Skin of body (tissue), 3 donors: ENCODE measurements at places on chromosomes 6 and 20. TPM values are rescaled to one million over a fixed set of nuclear protein-coding genes. Genes with fewer than 3 reads are reported as not detected.

Gene CLPSL2
- total RNA-seq = not detected

Gene SCRT2
- not detected for total RNA-seq

Gene SYTL3
- 2.7 TPM for total RNA-seq

Gene XKR7
- not detected for total RNA-seq

Gene C20orf204
- total RNA-seq = 0.39 TPM

Gene POLR1C
- total RNA-seq = 23.5 TPM

Gene CALHM5
- total RNA-seq = 4.6 TPM

Gene ADGRG6
- total RNA-seq = 43.5 TPM

Gene KIFC1
- total RNA-seq = 9.5 TPM

Gene RSPO3
- total RNA-seq = 8.6 TPM

Gene DLL1
- total RNA-seq = 11.2 TPM

Gene PNPLA1
- 4.2 TPM for total RNA-seq

DNA sequence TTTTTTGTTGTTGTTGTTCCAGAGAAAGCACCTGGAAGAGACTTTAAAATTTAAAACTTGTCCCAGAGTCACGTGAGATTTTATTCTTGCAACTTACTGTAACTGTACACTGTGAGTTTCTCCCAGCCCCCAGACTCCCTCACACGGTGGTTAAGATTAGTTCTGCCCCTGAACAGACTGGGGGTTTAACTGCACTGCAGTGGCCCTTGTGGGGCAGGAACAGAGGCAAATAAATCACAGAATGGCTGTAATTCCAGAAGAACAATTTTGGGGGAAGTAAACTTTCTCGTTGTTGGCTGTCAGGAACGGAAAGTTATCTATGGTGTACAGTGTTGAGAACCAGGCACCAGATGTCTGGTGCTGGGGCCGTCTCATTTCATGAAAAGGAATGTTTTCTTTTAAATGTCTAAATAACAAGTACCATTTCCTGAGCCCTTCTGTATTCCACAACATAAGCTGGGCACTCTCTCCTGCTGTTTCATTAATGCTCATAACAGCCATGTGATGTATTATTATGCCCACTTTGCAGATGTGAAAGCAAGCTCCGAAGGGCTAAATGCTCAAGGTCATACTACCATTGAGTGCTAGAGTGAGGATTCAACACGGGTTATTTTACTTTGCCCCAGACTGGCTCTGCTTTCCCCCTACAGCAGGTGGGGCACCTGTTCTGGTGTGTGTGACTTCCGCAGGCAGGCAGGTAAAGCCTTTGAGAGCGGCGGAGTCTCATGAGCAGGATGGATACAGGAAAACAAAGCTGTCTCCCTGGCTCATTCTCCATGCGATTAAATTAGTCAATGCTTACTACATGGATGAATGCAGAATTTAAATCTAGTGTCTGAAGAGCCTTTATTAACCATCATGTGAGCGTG, 30.5 kb downstream of the CNKSR3 start:
- DNase-seq = peak; percentile 67

GRCh38 chr6:65289491-65289890, 417.5 kb downstream of the EYS start:
- DNase-seq = no peak

DNA sequence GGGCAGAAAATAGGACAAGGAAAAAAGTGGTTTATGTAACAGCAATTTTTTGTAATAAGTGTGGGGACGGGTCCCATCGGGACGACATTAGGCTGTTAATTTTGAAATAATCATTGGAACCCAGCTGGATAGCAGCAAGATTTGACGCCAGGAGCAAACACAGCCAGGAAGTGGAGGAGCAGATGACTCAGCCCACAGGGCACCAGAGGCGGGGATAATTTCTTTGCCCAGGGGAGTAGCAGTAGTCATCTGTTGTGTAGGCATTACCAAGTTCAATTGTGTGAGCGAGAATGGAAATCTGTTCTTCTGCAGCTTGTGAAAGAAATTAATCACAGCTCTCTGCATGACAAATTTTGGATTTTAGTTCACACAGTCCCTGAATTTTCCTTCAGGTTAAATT, 22.6 kb upstream of the RIN2 start:
- peak; percentile 50 for DNase-seq

DNA sequence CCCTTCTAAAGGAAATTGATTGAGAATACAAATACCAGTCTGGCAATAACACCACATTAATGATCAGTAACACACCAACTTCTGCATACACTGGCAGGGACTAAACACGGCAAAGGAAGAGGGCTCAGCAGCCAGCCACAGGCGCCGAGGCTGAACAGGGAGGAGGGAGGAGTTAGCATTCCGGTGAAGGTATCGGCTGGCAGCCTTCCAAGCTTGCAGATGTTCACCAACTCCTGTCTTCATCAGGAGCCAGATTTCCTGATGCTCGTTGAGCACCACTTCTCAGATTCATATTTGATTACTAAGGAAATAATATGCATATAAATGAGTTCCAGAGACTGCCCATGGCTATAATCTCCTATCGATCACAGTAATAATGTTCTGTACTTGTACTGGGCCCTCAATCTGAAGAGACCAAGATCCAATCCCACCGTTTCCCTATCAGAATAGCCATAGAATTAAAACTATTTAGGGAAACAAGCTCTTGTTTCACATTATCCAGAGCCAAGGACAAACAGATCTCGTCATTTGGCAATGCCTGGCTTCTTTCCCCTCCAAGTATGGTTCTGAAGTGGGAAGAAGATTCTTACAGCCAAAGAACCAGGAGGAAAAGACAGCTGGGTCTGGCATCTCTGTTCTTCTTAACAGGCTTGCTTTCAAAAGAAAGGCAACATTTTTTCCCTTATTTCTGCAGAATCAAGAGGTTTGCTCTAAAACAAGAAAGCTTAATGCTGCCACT, 42.2 kb downstream of the GFOD1 start:
- peak; percentile 24 for DNase-seq

DNA sequence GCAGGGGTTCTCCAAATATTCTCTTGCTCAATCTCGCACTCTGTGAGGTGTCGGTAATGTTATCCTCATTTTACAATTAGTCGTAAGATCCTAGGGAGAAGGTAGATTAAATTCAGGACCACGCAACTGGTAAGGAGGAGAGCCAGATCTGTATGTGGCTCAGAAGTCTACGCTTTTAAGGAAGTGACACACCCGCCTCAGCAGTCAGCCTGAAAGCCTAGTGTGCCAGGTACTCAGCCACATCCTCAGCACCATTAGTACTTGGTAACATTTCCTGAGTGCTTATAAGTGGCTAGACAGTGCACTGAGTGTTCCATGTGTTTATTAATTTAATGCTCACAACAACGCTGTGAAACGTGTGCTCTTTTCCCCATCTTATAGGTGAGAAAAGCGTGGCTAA, 63.7 kb downstream of the DHX35 start:
- DNase-seq = no peak

DNA sequence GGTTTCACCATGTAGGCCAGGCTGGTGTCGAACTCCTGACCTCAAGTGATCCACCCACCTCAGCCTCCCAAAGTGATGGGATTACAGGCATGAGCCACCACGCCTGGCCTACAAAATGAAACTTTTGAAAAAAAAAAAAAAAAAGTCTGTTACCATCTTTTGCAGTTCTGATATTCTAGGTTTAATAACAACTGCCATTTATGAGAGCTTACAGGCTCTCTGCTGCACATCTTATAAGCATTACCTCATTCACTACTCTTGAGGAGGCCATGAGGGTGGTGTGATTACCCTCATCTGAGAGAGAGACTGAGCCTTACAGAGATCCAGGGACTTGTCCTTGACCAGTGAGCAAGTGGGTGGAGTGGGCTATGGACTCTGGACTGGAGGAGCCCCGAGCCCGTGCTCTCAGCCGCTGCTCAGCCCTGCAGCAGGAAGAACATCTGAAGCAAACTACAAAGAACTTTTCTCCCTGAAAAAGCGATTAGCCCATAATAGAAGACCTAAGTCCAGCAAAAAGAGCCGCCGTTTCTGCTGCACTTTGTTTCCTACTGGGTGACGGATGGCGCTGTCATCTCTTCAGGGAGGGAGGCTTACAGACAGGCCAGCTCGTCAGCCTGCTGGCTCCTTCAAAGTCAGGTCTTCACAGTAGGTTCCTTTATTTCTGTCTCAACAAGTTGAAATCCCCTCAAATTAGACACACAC, 119.8 kb upstream of the AKAP12 start:
- DNase-seq = no peak

- DNase-seq = no peak
Observed at GRCh38 chr6:113449051-113449450, 408.1 kb upstream of the MARCKS start.

GRCh38 chr6:139640448-139640847, 266.0 kb upstream of the CITED2 start:
- DNase-seq = no peak

DNA sequence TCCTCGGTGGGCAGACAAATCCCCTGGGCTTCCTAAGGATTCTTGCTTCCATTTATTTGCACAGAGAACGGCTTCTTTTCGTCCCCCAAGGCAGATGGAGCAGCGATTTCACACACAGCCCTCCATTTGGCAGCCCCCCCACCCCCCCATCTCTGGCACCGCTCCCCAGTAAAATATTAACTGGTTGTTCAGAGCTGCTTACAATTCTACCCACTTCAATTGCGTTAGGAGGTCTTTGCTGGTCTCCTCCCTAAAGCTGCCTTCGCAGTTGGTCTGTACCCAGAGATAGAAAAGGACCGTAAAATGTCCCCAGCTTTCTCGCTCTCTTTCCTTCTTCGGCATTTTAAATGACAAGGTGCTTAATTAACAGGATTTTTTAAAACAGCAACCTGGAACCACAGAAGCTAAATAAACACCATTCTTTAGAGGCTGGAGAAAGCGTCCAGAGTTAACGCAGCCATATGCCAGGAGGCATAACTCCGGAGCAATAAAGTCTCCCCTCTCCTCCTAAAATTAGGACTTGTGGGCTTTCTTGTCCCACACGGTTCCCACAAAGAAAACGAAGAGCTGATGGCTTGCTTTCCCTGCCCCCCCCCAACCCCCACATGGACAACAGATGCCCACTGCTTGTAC, 1.7 kb upstream of the ZMYND8 start:
- DNase-seq = no peak

- DNase-seq = peak; percentile 20
Observed at GRCh38 chr20:19786311-19786710, 28.3 kb downstream of the RIN2 start.

GRCh38 chr6:132484680-132485018, 28.3 kb downstream of the STX7 start:
- DNase-seq = no peak

- DNase-seq = no peak
Observed at GRCh38 chr6:44837741-44838140, 450.2 kb downstream of the CDC5L start.

DNA sequence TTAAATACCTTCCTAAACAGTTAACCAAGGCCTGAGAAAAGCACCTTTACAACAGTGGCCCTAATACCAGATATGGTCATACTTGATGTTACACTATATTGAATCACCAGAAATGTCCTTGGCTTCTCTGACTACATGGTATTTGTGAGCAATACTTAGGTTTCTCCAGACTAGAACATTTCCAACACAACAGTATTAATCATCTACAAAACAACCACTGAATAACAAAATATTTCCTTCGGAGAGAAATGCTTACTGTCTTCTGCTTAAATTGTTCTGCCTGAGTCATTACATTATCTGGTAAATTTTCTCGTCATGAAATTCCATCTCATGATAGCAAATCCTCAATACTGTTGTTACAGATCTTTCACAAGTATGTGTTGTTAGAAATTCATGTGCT, 252.9 kb upstream of the RUNX2 start:
- no peak for DNase-seq

DNA sequence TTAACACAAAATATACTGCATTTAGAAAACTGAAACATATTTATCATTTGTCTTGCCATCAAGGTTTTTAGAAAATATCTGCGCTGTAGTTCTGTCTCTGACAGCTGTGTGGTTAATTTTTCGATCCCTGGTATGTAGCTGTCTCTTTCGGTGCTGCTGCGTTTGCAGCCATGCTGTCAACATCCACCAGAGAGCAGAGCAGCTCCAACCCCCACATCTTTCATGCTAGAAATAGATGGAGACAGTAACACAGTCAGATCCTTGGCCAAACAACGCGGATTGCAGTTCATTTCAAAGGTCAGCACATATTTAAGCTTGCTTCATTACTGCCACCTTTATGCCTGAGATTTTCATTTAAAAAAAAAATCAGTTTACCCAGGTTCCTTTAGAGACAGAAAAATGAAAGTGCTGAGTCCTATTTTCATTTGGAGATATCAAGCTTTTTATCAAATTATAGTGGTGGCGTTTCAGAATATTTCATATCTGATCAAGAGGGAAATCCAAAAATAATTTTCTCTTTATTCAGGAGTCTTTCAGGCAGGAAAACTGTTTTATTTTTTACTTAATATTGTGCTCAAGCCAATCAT, 157.7 kb upstream of the MMS22L start:
- DNase-seq = peak; percentile 2

- DNase-seq = no peak
Observed at GRCh38 chr6:110852773-110853172, 21.8 kb upstream of the AMD1 start.

GRCh38 chr6:4506223-4506622, 270.0 kb upstream of the CDYL start:
- no peak for DNase-seq

DNA sequence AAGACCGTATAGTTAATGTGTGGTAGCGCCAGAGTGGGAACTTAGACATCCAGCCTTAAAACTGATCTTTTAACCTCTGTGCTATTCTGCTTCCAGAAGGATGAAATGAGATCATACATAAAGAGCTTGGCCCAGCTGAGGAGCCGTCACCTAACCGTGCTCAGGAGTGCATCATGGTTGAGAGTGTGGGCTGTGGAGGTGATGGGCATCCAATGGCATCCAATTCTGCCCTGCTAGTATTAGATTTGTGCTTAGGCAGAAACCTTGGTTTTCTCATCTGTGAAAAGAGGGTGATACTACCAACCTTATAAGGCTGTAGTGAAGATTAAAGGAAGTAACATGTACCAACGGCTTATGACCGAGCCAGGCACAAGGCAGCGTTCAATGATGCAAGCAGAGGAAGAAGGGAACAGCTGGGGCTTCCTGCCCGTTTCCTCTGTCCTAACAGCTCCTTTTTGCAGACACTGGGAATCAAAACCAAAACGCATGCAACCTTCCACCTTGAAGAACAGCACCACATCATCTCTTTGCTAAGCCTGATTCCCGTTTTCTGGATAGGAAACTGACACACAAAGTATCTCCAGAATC, 1.3 kb downstream of the SLC22A16 start:
- no peak for DNase-seq

DNA sequence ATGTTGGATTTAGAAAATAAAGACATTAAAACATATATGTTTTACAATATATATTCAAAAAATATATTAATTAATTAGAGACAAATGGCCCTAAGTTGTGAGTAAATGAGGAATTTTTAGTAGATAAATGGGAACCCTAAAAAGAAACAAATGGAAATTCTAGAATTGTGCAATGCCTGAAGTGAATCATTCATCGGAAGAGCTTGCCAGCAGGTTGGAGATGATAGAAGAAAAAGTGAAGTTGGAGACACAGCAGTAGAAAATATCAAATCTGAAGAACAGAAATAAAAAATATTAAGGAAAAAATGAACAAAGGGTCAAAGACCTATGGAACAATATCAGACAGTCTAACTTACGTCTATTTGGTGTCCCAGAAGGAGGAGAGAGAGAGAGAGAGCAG, 109.4 kb upstream of the NEDD9 start:
- DNase-seq = no peak

DNA sequence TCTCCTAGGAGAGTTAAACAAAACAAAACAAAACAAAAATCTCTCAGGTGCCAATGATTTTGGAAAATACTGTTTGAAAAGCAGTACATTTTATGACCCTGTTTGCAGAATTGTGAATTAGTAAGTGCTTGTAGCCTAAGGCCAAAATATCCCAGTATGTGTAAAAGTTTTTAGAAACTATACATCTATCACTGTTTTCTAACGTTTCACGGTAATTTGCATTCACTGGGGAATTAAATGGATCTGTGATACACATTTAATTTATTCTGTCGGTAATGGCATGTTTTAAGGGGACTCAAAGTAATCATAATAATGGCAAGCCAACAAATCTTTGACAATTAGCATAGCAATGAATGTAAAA, 95.6 kb upstream of the FAM184A start:
- DNase-seq = no peak
